Testis (tissue), 5 donors: ENCODE measurements at places on chromosomes 3 and 15. TPM values are rescaled to one million over a fixed set of nuclear protein-coding genes. Genes with fewer than 3 reads are reported as not detected.

The OR5K2 gene
- not detected for polyA plus RNA-seq

The CCDC174 gene
- polyA plus RNA-seq, result 19.1 TPM

DNA sequence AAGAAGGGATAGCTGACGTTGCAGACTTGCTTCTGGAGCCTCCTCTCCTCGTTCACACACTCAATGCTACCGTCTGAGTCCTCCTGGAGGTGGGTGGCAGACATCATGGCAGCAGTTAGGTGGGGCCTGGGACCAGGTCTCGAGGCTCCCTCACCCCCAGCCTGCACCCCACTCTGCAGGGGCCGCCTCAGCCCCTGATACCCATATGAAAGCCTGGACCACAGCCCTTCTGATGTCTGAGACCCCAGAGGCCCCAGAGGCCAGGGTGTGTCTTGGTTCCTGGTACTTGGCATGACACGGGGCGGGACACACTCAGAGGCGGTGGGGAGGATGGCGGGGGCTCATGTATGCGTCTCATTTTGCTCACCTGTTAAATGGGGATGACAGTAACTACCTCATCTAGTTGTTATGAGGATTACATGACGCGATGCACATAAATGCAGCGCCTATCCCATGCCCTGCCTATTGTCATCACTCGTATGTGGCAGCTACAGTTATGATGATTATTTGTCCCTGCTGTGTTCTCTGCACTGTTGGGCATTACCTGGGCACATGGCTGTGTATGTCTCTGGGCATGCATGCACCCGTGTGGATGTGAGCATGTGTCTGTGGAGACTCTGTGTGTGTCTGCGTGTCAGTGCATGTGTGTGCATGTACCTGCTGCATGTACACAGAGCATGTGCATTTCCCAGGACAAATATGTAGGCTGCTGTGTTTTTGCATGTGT, 39.9 kb downstream of the FEM1B start:
- no peak for DNase-seq

DNA sequence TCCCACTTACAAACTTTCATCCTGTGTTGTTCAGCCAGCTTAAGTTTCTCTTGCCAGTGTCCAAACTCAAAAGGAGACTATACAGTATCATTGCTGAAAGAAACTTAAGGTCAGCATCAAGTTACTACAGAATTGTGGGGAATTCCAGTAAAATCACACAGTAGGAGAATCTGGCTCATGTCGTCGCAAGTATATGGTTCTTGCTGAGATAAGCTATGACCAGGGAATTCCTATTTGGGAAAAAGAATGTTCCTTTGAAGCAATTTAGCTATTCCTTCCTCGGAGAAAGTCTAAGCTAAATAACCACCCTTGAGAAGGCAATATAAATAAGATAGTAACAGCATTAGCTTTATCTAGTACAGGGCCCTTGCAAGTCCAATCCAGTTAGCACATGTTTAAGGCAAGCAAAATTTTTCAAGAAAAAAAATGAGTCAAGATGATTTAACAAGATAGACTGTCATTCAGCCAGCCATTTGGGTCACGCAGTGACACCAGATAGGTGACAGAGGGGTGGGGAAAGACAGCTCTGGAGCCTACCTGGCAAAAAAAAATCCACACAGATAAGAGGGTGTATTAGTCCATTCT, 78.2 kb upstream of the THBS1 start:
- DNase-seq, result no peak

GRCh38 chr15:91407269-91407889, 307.3 kb downstream of the SV2B start:
- DNase-seq, result no peak

The ACTRT3 gene
- 104 TPM for polyA plus RNA-seq

GRCh38 chr3:100813828-100814227, 104.5 kb downstream of the TFG start:
- no peak for DNase-seq

The ANKUB1 gene
- 2.5 TPM for polyA plus RNA-seq

- no peak for DNase-seq
Measured at GRCh38 chr3:42163622-42164244, 72.6 kb downstream of the TRAK1 start.

DNA sequence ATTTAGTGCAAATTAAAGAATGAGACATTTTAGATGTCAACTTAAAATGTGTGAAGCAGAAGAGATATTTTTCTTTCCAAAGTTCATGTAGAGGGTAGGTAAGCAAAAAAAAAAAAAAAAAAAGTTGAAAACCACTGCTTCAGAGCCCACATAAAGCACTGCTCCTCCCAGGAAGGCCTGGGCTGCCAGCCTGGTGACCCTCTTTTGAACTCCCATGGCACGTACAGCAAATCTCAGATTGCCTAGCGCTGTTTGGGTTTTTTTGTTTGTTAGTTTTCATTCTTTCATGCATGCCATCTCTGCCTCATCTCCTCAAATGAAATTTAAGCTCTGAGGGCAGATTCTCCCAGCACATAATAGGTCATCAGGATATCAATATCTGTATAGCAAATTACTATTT, 120.1 kb downstream of the SRGAP3 start:
- DNase-seq, result no peak

- peak; percentile 65 for DNase-seq
Measured at GRCh38 chr3:11643201-11643603, 513 bp downstream of the VGLL4 start.

DNA sequence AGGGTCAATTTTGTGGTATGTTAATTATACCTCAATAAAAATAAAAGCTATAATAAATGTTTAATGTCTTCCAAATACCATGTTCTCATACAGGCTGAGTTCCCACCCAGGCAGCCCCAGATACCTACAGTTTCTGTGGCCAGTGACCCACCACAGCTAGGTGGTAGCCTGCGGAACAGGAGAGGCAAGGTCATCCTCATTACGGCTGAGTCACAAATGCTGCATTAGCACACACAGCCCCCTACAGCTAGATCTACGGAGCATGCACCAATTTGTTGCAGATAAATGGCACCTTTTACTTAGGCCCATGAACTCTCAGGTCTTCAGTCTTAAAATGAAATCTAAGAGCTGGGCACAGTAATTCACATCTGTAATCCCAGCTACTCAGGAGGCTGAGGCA, 5.1 kb downstream of the SPATA12 start:
- no peak for DNase-seq

The RBPMS2 gene
- 9.7 TPM for polyA plus RNA-seq

The PLIN1 gene
- polyA plus RNA-seq, result 13.5 TPM

The MAP3K13 gene
- polyA plus RNA-seq, result 37.1 TPM

DNA sequence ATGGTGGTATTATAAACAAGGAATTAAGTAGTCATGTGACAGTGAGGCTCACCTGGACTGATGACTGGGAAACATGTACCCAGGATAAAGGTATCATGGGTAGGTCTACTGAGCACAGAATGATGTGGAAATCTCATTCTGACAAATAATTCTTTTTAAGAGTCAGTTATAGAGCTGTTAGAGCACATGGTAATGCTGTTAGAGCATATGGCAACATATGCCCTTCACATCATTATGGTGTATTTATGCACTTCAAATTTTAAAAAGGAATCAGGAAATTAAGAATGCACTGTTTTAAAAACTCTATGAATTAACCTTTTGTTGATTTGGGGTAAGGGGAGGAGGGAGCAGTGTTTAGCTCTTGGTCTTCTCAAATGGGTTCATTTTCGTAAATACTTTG, 1.7 kb downstream of the SLC6A20 start:
- no peak for DNase-seq

The XXYLT1 gene
- 7.2 TPM for polyA plus RNA-seq
